Neural progenitor cell (in vitro differentiated cells): ENCODE measurements at places on chromosomes 13 and 19.

DNA sequence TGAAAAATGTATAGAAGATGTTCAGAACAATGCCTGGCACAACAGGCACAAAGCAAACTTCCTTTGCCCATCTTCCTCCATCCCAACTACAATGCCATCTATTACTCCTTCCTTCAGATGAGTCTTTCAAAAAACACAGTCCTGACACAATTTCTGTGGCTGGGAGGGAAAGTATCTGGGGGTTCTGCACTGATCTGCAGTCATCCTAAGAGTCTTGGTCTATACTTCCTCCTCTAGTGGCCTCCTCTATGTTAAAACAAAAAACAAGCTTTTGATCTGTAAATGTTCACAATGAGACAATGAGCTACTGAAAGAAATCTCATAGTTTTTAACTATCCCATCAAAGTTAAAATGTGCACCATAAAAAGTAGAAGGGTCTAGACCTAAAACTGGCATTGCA is 44.8 kb downstream of the USP12 start:
- no peak for DNase-seq

- no peak for DNase-seq
Measured at GRCh38 chr19:10593820-10594637, 6.9 kb upstream of the AP1M2 start.

DNA sequence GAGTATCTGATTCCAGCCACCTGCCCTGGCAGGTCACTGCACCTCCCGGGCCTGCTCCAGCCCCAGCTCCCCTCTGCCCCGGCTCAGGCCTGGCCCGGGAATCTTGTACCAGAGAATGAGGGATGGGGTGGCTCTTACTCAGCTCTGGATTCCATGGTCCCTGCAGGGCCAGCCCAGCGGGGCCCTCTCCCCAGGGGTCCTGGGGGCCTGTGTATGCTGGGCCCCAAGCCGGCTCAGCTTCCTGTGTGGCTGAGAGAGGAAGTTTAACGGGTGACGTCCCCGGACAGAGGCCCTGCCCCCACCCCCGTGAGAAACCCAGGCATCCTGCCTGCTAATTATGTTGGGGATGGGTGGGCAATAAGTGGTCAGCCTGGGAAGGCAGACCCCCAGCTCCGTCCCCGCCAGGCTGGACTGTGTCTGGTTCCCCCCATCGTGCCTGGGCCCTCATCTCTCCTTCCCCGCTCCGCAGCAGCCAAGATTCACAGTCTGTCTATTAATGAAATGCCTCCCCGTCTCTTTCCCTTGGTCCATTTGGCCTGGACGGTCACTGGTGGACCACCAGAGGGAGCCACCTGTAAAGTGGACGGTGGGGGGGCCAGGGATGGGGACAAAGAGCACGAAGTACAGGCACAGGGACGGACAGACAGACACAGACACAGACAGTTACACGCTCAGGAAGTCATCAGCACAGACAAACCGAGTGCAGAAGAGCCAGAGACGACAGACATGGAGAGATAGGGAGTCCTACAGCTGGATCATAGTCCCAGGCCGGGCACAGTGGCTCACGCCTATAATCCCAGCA is at the start of gene DENND1C:
Gene DENND1C (minus strand): TSS at position 247 of the 802 bp plus-strand sequence. CDS start 92 bp downstream, at position 155.
- DNase-seq, result peak; percentile 70

DNA sequence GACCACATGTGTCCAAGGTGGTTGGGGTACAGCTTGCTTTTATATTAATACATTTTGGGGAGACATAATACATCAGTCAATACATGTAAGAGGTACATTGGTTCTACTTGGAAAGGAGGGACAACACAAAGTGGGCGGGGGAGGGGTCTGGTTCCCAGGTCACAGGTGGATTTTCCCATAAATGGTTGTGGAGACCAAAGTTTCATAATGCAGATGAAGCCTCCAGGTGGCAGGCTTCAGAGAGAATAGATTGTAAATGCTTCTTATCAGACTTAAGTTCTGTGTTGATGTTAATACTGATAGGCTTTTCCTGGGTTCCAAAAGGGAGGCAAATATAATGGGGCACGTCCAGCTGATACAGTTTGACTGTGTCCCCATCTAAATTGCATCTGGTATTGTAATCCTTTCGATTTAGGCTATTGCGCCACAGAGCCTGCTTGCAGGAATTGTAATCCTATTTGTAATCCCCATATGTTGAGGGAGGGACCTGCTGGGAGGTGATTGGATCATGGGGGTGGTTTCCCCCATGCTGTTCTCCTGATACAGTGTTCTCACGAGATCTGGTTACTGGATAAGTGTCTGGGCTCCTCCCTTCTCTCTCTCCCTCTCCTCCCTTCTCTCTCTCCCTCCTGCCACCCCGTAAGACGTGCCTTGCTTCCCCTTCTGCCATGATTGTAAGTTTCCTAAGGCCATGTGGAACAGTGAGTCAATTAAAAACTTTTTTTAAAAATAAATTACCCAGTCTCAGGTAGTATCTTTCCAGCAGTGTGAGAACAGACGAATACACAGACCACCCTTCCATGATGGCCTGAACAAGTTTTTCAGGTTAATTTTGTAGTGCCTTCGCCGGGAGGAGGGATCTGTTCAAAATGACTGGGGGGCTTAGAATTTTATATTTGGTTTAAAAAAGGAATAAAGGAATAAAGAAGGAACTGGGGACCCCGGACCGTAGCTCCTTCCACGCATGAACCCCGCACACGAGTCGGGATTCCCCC is 44.9 kb downstream of the ZNF823 start:
- peak; percentile 52 for DNase-seq
